ENCODE measurements at places on chromosomes 1 and 21. TPM values are rescaled to one million over a fixed set of nuclear protein-coding genes. Genes with fewer than 3 reads are reported as not detected.

IRF2BP2 gene
- 74.6 TPM for polyA plus RNA-seq

GUCA2A gene
- polyA plus RNA-seq = not detected

TSPAN2 gene
- 20.1 TPM for polyA plus RNA-seq

LCE6A gene
- not detected for polyA plus RNA-seq

ICOSLG gene
- 6.3 TPM for polyA plus RNA-seq

OR2G6 gene
- polyA plus RNA-seq = not detected

NR5A2 gene
- 1.7 TPM for polyA plus RNA-seq

PYHIN1 gene
- polyA plus RNA-seq = 0.22 TPM

RGS1 gene
- 1.8 TPM for polyA plus RNA-seq

LCE1B gene
- polyA plus RNA-seq = not detected

CR1 gene
- polyA plus RNA-seq = 0.78 TPM

DNA sequence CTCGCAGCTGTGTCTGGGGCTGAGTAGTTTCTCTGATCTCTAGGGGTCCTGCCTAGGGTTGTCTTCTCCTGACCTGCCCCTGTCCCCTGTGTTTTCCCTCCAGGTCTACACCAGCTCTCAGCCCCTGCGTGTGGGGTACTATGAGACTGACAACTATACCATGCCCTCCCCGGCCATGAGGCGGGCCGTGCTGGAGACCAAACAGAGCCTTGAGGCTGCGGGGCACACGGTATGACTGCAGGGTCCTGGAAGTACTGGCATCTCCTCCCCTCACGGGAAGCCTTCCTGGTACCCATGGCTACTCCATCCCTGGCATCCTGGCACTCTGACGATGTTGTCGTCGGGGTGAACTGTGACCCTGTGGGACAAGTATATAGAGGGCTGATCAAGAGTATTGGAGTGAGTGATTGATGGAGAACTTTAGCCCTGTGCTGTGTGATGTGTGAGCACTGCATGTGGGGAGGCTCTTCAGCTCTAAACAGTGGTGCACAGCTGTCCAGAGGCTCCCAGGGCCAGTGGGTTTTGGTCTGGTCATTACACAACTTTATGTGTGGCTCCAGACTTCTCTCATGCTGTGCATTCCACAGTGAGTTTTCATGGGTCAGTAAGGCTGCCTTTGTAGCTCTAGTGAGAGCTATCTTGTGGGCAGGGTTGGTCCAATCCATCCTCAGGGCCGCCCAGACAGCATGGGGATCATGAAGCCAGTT, 14.4 kb downstream of the FAAH start:
- DNase-seq = no peak

DNA sequence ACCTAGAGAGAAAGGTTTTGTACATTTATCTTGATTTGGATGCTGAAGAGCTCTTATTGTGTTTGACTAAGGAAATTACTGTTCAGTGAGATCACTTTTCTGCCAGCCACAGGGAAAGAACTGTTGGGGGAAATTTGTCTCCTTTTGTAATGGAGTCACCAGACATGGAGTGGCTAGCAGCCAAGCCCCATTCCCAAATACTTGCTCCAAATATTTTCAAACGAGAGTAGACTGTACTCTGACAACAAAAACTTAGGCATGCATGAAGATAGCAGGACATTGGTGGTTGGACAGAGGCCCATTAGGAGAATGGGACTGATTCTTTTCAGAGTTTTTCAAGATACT, 21.1 kb downstream of the IPO9 start:
- no peak for DNase-seq

DNA sequence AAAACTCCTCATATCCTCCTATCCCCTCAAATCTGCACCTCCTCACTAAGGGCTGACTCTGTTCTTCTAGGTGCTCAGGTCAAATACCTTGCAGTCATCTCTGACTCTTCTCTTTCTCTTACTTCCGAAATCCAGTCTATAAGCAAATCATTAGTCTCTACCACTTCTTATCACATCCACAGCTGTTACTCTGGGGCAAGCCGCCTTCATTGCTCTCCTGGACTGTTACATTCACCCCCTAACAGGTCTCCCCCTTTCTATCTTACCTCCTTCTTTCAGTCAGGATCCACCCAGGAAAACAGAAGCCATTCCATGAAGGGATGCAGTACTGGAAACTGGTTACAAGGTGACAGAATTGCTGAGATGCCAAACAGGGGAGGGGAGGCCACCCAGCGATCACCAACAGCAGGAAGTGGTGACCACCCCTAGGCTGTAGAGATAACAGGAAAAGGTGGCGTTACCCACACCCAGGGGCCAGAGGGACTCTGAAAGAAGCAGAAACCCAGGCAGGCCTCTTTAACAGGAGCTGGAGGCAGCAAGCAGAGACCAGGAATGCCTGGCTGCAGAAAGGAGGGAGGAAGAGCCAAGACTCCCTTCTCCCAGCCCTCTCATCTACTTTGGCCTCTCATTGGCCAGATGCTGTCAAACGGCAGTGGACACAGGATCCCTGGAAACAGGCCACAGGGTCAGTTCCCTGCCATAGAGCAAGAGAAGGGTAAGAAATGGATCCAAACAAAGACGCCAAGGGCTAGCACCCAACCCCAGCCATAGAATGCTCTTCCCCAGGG, 55.5 kb upstream of the FOXO6 start:
- DNase-seq = no peak

DNA sequence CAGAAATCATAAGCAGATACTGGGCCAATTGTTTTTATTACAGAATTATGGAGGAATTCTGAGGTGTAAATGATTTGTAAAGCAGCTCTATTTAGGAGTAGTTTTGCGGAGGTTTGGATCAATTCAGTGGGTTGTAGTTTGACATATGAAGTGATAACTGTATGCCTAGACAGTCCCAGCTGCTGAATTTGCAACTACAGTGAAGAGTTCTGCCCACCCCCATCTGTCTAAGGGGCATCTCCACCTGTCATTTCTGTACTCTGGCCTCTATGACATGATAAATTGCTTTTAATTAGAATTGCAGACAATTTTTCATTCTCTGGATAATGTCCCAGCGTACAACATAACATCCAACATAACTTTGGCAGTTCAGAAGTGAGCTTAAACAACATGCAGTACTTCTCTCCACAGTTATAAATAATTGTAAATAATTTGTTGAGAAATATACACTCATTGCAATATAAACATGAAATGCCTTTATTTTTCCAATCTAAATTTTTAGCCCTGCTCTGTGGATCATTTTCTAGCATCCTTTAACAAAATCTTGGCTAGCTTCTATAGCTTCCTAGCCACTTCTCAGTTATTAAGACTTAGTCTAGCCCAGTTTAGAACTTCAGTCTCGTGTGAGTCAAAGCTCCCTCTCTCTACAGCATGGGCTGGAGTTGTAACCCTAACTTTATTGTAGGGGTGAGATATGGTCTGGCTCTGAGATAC, 52.3 kb downstream of the PDE4B start:
- DNase-seq = no peak

GRCh38 chr1:1788646-1789431, 10.6 kb upstream of the NADK start:
- no peak for DNase-seq

- DNase-seq = no peak
Measured at GRCh38 chr1:55839221-55839620, 624.1 kb upstream of the USP24 start.

DNA sequence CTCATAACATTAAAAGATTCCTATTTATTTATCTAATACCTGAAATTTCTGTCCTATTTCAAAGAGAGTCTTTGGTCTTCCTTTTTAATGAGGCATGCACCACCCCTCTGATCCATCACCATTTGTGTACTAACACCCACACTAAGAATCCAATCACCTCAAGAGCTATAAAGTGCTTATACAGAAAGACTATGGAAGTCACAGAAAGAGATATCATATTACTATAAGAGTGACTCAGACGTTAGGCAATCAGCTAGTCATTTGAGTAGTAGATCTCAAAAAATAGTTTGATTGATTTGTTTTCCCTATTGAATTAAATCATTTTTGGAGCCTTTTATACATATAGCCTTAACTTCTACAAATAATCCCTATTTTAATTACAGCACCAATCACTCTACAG, 46.1 kb downstream of the NME7 start:
- DNase-seq = no peak

DNA sequence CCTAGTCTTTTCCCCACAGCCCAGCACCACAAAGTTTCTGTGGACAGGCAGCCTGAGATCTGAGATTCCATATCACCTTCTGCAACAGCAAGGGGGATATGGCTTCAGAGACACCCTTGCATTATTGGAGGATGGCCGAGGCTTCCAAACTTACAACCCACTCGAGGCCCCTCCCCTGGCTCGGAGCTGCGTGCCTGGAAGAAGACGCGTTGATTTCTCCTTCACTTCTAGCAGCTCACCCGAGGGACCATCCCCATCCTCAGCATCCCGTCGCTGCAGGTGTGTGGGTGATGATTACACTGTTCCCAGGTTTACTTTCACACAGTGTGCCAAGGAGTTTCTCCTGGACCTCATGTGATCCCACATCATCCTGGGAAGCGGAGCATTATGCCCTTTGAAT, 277.9 kb downstream of the MATN1 start:
- DNase-seq = no peak

GRCh38 chr1:236147521-236148469, 5.5 kb downstream of the GPR137B start:
- no peak for DNase-seq

GRCh38 chr1:57007472-57007871, 41.7 kb upstream of the C8B start:
- DNase-seq = no peak

DNA sequence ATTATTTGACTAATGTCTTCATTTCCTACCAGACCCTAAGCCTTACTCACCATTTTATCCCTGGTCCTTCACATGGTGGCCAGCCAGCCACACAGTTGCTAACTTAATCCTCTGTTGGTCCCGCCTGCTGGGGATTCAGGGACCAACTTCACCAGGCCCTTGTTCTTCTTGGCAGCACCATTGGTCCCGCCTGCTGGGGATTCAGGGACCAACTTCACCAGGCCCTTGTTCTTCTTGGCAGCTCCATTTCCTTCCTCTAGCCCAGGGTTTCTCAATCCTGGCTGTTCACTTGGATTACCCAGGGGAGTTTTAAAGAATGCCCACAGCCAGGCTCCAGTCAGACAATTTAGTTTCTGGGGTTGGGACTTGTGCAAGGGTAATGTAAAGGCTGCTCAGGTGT, 233.1 kb upstream of the CSF3R start:
- DNase-seq = no peak

DNA sequence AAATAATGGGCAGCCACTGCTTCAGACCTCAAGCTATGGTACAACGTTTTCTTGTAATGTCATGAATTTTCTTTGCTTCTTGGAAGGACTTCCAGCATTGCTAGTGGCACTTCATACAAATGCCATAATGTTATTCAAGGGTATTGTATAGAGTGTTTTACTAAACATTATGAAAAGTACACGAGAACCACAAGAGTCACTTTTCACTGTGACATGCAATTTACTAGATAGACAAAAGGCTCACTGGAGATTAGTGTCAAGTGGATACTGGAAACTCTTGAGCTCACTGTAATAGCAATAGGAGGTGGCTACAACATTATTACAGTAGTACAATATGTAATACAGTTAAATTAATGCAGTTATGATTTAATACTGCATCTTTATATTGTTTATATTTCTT, 5.3 kb upstream of the OLFM3 start:
- no peak for DNase-seq

- no peak for DNase-seq
Measured at GRCh38 chr1:13818926-13819325, 118.9 kb downstream of the PRDM2 start.

GRCh38 chr1:92831368-92831761, 475 bp upstream of the RPL5 start:
- no peak for DNase-seq

- no peak for DNase-seq
Measured at GRCh38 chr1:2004856-2005255, 1.3 kb upstream of the CFAP74 start.

- no peak for DNase-seq
Measured at GRCh38 chr1:152479792-152480595, 30.6 kb upstream of the LCE5A start.

DNA sequence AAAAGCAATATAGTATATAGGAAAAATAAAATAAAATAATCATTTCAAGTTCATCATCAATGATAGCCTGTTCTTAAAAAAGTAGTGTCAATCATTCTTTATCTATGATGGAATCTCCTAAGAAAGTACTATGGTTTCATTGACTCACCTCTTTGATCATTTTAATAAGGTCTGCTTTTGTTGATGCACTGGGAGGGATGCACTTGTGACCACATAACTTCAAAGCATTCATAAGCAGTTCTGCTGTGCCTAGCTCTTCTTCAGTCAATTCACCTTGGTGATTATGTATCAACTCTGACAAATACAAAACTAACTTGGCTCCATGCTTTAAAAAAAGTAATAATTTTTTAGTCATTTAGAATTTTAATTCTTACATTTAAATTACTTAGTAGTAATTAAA, 84.8 kb upstream of the GNG4 start:
- DNase-seq = no peak

- no peak for DNase-seq
Measured at GRCh38 chr1:4571263-4571662, 83.1 kb upstream of the AJAP1 start.

- DNase-seq = no peak
Measured at GRCh38 chr1:50285994-50286393, 137.2 kb downstream of the DMRTA2 start.

Measured in forelimb muscle (tissue), 1 donor.